Activated naive CD8-positive, alpha-beta T cell treated with anti-CD3 and anti-CD28 coated beads, Interleukin-2, amount 50 U/mL, for 16 hours (primary cell): ENCODE measurements at places on chromosomes 3 and 15.

GRCh38 chr15:84725001-84725491 lies 9.1 kb upstream of the SEC11A start:
- DNase-seq: no peak

- DNase-seq: no peak
These were observed 44.4 kb upstream of the SPTSSB start for GRCh38 chr3:161415506-161416231.

- DNase-seq: no peak
These were observed 137.5 kb downstream of the MAGI1 start for GRCh38 chr3:65901226-65901625.

DNA sequence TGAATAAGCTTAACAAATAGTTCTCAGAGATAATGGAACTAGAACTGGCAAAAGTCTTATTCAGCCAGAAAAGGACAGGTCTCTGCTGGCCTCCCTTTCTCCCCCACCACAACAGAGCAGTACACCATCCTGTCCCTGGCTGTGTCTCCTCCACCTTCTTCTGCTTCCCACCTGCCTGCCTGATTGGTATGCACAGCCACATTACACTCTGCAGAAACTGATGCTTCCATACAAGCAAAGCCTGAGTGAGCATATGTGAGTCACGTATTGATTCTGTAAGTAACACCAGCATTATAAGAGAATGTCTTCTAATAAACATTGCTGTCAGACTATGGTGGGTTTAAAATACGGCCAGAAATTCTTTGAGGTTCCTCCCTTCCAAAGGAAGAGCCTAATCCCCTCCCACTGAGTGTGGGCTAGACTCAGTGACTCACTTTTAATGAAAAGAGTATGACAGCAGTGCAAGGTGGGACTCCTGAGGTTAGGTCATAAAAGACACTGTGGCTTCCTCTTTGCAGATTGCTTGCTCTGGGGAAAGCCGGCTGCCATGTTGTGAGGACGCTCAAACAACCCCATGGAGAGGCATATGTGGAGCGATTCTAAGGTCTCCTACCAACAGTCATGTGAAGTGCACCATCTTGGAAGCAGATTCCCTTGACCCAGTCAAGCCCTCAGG lies 44.4 kb downstream of the ANXA2 start:
- no peak for DNase-seq

DNA sequence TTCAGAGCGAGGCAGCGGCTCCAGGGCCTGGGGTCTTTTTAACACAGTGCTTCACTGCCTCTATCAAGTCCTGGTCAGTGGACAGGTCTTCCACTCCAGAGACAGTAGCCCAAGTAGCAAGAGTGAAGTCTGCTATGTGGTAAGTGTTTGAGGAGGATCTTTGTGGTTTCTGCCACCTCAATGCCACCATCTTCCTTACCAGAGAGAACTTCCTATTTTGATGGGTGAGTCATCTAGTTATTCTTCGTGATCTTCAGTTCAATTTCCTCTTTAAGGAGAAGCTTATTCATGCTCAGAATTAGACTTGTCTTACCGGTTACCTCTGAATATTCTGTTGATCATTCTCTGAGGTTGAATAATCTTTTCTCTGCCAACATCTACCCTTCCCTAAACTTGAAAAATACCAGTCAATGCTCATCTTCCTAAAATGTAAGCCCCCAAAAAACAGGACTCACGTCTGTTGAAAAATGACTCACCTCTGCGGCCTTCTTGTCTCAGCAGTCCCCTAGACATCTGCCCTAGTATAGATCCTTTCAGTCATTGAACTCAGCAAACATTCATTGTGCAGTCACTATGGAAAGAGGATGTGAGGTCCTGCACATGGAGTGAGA lies 32.2 kb upstream of the BCL6 start:
- no peak for DNase-seq

- no peak for DNase-seq
These were observed 208.8 kb downstream of the RPLP1 start for GRCh38 chr15:69661446-69661845.

GRCh38 chr3:157871838-157872460 lies 234.3 kb downstream of the SHOX2 start:
- no peak for DNase-seq

DNA sequence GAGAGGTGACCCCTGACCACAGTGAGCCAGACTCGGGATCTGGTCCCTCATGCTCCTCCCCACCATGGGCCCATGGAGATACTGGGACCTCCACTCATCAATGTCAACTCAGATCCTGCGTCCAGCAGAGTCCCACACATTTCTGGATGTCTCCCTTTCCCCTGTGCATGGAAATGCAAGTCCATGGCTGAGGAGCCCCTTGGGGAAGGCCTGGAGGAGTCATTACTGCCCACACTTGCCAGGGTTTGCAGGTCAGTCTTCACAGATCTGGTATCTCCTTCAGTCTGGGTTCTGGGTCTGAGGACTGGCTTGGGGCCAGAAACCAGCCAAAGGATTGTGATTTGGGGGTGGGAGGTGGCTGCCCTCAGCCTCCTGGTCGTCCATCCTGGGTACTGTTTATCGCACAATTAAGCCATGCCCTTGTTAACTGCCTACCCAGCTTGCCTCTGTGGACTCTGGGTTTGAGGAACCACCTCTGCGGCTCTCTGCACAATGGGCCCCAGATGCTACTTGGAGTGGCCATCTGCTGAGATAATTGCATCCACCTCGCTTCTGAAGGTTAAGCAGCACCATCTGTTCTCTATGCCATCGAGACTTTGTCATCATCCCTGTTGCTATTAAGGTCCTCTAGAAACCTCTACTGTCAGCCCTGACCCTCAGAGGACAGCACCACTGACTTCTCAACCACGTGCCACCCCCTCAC lies 49.9 kb upstream of the KLF13 start:
- no peak for DNase-seq

GRCh38 chr15:93943586-93943985 lies 287.8 kb upstream of the MCTP2 start:
- no peak for DNase-seq

- DNase-seq: no peak
These were observed 66.2 kb upstream of the XCR1 start for GRCh38 chr3:46093327-46093942.

DNA sequence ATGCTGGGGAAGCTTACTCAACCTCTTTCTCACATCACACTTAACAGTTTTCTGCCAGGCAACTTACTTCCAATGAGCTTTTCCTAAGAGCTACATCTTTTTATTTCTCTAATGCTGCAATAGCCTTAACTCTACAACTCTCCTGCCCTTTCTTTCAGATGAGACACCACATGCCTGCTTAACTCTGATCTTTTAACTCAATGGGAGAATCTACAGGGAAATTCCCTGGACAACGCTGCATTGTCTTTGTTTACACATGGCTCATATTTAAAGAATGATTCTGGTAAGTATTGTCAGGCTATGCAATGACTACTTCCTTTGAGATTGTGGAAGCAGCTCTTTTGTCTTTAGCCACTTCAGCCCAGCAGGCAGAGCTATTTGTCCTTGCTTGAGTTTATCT lies 353.1 kb upstream of the BCHE start:
- DNase-seq: no peak
